Activated CD4-positive, alpha-beta T cell treated with anti-CD3 and anti-CD28 coated beads, Interleukin-2, amount 50 U/mL, for 24 hours (primary cell): ENCODE measurements at places on chromosomes 11 and 22.

DNA sequence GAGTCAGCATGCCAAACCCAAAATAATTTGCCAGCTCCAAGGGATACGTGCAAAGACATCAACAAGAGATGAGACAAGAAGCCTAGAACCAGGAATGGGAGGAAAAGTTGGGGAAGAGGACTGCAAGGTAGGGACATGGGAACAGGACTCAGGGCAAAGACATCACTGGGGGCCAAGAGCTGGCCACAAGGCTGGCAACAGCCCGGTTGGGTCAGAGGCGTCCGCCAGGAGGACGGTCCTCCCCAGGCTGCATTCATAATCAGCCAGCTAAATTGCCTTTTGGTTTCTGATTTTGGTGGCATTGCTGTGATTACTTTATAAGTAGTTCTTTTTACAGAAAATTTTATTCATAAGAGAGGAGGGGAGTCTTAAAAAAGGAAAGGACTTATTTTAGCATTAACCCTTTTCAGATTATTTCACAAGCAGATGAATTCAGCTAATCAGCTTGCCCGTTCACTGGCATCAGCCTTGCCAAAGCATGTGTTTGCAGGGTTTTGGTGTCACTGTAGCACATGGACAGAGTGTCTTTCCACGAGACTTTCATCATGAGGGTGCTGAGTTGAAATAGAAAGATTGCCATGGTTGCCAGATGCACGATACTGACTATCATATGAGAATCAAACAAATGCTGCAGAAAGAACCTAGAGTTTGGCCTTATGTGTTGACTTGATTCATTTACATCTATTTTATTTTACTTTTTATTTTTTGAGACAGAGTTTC is 23.2 kb upstream of the NAV2 start:
- no peak for DNase-seq

DNA sequence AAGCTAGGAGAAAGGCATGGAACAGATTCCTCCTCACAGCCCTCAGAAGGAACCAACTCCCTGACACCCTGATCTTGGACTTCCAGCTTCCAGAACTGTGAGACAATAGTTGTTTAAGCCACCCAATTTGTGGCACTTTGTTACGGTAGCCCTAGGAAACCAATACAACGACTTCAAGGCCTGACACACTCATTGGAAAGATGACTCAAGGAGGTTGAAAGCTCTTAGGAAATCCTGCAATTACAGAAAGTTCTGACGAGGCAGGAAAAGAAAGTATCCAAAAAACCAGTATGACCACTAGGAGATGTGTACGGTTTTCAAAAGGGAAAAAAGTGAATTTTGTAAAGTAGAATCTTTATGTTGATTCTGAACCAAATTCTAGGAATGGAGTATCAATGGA is 161.4 kb downstream of the SWAP70 start:
- no peak for DNase-seq

GRCh38 chr11:33687733-33688479 is 12.7 kb downstream of the C11orf91 start:
- no peak for DNase-seq

GRCh38 chr11:69479591-69480271 is 1.7 kb upstream of the LINC01488 start:
- DNase-seq = no peak

DNA sequence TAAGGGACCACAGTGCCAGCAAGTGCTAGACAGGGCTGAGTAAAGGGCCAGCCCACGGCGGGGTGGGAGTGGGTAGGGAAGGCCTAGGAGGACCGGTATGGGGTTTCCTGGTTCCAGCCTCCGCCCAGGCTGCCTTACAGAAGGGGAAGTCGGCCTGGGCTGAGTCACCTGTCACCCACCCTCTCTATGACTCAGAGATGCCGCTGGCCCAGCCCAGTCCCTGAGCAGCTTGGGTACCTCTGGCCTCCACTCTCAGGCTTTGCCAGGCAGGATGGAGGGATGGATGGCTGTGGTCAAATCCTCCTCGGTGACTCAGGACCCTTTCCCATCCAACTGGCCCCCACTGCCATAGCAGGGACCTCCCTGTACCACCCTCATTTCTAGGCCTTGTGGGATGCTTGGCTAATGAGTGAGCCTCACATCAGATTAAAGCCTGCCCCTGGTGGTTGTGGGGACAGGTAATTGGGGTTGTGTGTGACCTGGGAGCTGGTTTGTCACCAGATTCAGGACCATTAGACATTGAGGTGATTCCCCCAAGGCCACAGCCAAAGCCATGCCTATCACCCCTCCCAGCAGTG is 13.9 kb downstream of the SLC35E4 start:
- DNase-seq = peak; percentile 66

- DNase-seq = no peak
Measured at GRCh38 chr11:7421136-7421535, 64.2 kb upstream of the OLFML1 start.

- DNase-seq = no peak
Measured at GRCh38 chr11:101477926-101478325, 105.9 kb downstream of the TRPC6 start.

DNA sequence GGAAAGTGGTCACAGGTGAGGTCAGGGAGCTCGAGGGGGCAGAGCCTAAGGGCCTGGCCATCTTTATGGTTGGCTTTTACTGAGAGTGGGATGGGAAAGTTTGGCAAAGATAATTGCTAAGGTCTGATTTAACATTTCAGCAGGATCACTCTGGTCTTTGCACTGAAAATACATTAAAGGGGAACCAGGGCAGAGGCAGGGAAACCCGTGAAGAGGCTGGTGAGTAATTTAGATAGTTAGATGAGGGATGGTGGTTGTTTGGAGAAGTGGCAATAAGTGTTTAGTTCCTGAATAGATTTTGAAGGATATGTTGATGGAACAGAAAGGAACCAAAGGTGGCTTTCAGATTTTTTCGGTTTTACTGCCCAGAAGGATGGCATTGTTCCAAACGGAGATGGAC is 50.8 kb downstream of the SCN3B start:
- no peak for DNase-seq

GRCh38 chr11:76838678-76839068 is 22.0 kb upstream of the ACER3 start:
- DNase-seq = no peak

DNA sequence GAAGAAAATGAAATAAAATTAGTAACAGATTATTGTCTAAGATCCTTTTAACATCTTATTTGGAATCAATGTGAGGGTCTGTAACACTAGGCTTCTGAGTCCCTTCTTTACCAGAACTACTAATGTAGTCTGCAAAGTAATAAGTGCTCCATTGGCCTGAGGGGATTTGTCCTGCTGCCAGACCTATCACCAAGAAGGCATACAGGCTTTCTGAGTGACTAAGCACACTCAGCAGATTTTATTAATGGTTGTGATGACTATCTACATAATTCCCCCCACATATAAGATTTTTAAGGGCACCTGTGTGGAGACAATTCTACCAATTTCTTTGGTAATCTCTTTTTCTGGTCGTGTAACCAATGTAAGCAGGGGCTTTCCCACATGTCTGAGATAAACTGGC is 365.0 kb upstream of the FAT3 start:
- DNase-seq = no peak

DNA sequence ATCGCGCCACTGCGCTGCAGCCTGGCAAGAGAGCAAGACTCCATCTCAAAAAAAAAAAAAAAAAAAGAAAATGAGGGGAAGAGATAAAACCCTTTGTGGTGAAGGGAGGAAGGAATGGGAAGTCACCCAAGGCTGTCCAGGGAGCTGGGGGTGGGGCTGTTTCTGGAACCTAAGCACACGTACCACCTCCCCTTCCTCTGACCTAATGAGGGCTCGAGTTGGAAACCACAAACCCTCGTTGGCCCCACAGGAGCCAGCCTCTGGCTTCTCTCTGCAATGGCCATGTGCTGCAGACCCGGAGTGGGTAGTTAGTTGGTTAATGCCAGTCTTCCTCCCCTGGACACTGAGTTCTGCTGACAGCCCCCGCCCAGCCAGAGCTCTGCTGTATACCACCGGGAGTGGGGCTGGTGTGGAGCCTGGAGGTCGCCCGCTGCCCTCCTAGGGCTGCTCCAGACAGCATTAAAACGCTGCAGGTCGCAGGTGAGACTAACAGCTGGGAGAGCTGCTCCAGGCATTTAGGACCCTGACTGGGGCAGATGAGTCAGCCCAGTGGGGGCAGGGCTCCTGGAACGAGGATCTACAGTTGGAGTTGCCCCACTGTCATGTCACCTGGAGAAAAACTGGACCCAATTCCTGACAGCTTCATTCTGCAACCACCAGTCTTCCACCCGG is at the start of gene LGALS12:
LGALS12 (plus strand) TSS at position 228 of the 672 bp plus-strand sequence; CDS start at position 603, 375 bp downstream.
- DNase-seq = no peak

GRCh38 chr11:43574949-43575912 is 105.3 kb upstream of the HSD17B12 start:
- no peak for DNase-seq

DNA sequence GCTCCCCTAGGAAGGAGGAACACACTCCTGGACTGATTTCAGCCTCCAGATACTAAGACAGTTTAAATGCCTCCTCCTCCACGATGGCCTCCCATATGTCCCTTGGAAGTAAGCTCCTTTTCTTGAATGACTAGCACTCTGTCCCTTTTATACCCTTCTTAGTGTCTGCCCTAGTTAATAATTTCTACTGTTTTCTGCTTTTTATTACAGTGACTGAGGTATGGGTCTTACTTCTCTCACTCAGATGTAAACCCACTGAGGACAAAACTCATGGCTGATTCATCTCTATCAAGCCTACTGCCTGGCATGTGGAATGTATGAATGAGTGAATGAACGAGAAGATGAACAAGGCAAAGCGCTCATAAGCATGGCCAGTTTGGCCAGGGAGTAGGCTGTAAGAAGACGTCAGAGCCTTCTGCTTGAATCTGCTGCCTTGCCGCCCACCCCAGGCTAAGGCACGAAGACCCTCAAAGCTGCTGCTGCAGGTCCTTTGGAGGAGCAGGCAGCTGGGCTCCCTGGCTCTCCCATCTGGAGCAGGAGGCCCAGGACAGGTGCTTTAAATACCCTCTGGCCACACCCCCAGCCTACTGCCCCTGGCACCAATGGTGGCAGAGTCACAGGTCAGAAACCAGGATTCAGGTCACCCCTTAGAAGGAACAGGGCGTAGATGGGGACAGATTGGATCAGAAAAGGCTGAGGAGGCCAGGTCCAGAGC is 8.2 kb upstream of the PGA3 start:
- DNase-seq = no peak

DNA sequence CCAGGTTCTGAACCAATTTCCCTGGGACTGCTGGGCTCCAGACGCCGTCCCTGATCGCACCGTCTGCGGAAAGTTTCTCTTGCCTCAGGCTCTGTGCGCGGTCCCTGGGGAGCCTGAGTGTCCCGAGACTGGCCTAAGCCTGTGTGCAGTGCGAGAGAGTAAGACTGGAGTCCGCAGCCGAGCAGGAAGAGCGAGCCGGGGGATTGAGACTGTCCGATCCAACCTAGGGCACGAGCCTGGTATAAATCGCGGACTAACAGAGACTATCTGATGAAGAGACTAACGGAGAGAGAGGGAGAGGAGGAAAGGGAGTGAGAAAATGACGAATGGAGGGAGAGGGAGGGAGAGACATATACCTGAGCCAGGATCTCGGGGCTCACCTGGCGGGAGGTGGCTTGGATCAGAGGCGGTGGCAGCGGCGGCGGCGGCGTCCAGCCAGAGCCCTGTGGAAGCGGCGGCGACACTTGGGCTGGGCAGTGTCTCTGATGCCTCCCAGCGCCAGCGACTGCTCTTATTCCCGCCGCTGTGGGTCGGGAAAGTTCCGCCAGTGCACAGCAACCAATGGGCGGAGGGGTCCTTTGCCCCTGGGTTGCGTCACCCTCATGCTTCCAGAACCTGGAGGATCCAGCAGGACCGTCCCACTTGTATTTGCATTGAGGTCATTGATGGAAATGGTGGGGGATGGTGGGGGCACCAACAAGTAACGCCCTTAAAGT is at the start of gene CALCA:
CALCA (minus strand) TSS at position 487 of the 716 bp plus-strand sequence. CDS start 1,159 bp downstream, outside the sequence.
- no peak for DNase-seq

- no peak for DNase-seq
Measured at GRCh38 chr11:87976009-87976408, 199.2 kb downstream of the RAB38 start.

GRCh38 chr22:29154364-29155048 is 51.2 kb upstream of the EMID1 start:
- DNase-seq = peak; percentile 35

GRCh38 chr11:28606930-28607329 is 498.7 kb downstream of the METTL15 start:
- no peak for DNase-seq

DNA sequence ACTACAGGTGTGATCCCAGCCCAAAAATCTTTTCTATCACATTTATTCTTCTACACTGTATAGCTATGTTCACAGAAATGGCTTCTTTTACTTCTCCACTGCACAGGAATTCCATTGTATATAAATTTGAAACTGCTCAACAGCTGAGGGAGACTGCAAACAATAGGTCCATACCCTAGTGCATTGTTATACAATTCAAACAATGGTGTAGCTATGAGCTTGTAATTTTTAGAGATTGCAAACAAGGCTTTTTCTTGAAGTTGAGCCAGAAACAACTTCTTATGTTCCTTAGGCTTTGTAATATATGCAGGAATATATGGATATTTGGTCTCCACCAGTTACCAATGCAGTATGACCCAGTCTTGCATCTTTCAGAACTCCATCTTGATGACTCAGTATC is 19.5 kb upstream of the SIK3 start:
- no peak for DNase-seq

GRCh38 chr11:3231550-3231850 is 717 bp downstream of the MRGPRE start:
- no peak for DNase-seq

DNA sequence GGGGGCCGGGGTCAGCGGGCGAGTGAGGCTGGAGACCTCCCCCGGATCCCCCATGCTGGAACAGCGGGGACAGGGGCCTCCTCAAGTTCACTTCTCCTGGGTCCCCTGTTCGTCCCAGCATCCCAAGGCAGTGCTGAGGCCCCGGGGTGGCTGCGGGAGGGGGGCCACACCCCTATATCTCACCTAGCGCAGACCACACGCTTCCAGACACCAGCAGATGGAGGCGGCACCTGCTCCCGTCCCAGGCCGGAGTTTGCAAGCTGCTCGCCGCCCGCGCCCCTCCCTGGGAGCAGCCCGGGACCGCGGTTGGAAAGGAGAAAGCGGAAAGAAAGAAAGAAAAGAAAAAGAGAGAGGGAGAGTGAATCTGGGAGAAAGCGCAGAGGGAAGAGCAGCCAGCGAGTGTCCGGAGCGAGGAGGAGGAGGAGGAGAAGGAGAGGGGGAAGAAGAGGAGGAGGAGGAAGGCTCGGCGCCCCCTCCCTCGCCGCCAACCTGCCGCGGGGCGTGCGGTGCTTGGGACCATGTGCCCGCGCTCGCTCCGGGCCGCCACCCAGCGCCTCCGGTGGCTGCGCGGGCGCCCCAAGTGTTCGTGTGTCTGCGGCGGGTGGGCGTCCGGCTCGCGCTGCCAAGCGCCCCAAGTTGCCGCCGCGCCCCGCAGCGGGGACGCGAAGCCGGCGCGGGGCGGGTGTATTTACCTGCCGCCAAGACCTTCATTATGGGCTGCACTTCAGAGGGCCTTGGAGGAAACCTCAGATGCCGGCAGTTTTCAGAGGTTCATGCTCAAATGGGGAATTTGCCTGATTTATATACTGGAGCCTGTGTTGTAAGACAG is at the start of gene LIF:
LIF (minus strand) TSS at position 775 of the 829 bp plus-strand sequence; CDS start at position 711, 64 bp downstream.
- DNase-seq = peak; percentile 48

- DNase-seq = peak; percentile 95
Measured at GRCh38 chr11:134253188-134253993, at the start of the genes ACAD8 and THYN1. TSS of gene ACAD8 (plus strand) at chr11:134253568. CDS start at chr11:134253601, 33 bp downstream. TSS of gene THYN1 (minus strand) at chr11:134253352. CDS start at chr11:134252882, 470 bp downstream.
